C1 segment of cervical spinal cord (tissue), 14 donors: ENCODE measurements at places on chromosomes 5 and 9.
A peak's percentile ranks its signal among the peaks of the same experiment; 100 is the strongest.

GRCh38 chr5:125348221-125348692 lies 601.8 kb upstream of the ZNF608 start:
- no peak for DNase-seq

DNA sequence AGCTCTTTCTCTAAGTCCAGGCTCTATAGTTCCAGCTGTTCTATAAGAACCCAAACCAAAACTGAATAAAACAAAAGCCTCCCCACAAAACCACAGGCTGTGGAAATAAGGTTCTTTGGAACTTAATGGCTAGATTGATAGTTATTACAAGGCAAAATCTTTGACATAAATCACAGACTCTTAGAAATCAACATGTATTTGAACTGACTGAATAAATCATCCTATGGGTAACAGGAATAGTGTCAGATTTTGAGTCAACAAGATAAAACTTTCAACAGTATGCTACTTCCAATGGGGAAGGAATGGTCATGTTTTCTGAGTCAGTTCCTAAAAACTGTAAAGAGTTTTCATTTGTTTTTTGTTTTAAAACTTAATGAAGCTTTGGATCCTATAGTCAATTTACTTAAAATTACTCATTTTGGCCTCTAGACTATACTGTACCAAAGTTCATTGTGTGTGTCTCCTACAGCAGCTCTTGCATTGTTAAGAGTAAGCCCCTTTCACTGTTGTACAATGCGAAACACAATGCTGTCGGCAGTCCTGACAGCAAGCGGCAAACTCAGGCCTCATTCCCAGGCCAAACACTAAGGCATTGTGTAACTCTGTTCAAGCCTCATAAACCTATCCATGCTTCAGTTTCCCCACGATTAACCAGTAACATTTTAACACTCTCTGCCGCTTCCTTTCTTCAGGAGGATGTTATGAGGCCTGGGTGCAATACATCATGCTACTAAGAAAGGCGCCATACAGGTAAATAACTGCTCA lies 134.1 kb downstream of the ARL15 start:
- DNase-seq: no peak

- DNase-seq: no peak
These were observed 72.3 kb downstream of the GCNT1 start for GRCh38 chr9:76531231-76531780.

GRCh38 chr5:56717253-56717987 lies 97.9 kb upstream of the MAP3K1 start:
- no peak for DNase-seq

DNA sequence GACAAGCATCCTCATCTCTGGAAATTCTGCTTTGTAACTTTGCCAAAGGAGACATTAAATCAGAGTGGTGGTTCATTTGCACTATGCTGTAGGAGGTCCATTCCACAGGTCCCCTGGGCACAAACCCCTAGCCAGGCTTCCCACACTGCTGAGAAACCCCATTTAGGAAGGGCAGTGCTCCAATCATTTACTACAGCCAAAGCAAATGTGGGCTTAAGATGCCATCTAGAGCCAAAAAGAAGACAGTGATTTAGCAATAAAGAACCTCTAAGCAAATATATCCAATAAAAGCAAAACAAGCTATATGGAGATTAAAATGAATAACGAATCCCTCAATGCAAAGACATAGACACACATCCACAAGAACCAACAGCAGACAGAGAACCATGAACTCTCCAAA lies 129.0 kb upstream of the ALDH1B1 start:
- DNase-seq: no peak

DNA sequence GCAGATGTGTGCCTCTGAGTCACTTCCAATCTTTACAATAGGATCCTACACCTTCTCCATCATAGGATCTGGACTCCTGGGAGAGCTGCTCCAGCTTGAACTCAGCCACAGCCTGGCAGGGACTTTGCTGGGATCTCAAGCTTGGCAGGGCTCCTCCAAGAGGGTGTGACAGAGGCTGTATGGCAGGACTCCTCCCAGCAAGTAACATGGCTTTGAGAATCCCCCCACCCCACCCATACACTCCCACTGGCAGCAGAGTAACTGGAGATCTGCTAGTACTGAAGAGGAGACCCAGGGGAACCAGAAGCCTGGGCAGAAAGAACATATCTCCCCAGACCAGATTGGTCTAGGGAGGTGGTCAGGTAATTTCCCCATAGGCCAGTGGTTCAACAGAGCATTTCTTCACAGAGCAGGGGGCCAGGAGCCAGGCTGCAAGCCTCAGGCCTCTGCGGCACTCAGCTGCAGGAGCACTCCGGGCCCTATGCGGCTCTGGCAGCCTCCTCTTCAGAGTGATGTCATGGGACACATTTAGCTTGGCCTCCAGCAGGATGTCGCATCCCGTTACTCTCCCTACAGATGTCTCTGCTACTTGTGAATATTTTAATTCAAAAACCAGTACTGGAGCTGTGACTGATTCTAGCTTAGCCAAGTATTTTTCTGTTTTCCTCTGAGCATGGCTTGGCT lies 1.7 kb upstream of the ACSL6 start:
- no peak for DNase-seq

GRCh38 chr5:7374186-7374585 lies 21.8 kb upstream of the ADCY2 start:
- no peak for DNase-seq

- DNase-seq: no peak
These were observed 31.8 kb upstream of the FRRS1L start for GRCh38 chr9:109198736-109199382.

DNA sequence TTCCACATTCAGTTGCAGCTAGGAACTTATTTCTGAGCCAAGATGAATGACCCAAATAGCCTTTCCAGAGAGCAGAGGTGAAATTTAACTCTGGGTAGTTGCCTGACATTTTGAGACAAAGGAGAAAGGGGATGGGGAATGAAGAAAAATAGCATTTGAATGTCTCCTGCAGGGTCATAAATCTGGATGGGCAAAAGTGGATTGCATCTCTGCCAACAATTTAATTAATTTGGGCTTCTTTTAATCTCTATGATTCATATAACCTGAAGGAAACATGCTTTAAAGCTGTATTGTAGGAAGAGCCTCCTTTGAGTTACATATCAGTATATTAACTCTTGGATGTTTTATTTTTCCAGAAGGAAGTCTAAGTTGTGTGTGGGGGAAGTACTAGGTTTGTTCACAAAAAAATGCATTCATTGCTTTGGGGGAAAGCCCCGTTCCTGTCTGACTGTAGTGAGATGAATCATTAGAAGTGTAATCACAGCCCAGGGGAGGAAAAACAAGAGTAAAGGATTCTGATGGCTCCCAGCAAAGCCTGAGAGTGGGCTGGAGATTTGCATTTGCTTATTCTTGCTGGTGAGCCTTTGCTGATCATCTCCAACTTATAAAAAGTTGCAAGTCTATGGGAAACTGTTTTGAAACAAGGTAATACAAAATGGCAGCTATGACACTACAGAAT lies 133.0 kb upstream of the IQGAP2 start:
- DNase-seq: no peak

DNA sequence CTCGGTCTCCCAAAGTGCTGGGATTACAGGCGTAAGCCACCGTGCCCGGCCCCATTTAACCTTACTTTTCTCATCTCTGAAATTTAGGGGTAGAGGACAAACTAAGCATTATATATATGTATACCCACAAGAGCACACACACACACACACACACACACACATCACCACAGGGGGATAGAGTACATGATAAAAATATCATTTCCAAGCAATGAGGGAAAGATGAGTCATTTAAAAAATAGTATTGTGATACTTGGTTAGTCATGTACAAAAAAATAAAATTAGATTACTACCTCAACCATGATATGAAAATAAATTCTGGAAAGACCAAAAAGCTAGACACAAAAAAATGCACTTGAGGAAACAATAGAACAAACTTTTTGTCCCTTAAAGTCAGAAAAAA lies 67.2 kb downstream of the CDH18 start:
- no peak for DNase-seq

DNA sequence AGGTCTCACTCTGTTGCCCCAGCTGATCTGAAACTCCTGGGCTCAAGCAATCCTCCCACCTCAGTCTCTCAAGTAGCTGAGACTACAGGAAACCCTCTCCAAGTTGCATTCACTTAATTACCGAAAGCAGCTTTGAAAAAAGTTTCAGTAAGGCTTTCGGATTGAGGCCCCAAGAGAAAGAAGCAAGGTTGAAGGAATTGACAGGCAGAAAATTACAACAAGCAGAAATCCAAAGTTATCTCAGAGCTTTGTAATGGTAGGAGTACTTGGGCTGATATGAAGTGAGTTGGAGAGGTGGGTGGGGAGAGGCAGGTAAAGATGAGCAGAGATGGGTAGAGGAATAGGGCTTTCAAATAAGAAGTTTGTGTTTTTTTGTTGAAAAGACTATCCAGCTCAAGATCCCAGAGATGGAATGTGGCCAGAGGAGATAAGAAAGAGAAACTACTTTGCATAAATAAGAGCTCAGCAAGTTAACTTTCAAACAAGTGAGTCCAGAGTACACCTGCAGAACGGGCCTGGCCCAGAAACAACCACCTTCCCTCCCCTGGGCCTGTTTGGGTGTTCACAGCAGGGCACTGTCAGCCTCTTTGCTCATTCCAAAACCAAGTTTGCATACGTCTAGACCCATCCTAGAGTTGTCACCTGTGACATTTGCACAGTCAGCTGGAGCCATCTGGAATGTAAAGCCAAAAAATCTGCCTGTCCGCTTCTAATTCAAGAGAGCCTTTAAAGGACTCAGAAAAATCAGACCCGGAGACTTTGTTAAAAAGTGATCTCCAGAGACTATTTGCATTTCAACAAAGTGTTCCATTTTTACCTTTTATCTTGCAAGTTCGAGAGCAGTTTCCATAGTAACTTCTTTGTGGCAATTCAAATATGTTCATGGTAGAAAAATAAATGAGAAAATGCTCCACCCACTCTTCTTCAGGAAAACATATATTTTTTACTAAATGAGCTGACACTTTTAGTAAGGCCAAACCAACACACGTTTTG lies 2.2 kb upstream of the CLINT1 start:
- no peak for DNase-seq

- DNase-seq: peak; percentile 4
These were observed 118.8 kb upstream of the RPS23 start for GRCh38 chr5:82396871-82397514.

DNA sequence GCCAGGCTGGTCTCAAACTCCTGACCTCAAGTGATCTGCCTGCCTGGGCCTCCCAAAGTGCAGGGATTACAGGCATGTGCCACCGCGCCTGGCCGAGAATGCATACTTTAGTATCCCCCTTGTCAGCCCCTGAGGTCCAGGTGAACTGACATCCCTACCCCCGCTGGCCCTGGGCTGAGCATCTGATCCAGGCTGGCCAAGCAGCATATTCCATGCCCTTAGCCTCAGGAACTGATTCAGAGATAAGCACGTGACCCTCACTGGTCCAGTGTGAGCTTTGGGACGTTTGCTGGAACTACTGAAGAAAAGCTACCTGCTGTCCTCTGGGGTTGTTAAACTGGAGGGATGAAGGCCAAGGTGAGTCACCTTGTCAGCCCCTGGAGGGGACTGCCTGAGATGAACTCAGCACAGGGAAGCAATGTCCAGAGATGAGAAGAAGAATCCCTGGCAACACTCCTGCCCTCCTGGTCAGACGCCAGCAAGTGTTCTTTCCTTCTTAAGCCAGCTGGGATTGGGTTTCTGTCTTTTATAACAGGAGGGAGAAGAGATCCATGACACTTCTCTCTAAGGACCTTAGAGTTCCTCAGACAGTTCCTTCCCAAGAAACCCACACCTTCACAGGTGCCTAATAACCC lies 59.1 kb upstream of the FBXW11 start:
- DNase-seq: no peak

DNA sequence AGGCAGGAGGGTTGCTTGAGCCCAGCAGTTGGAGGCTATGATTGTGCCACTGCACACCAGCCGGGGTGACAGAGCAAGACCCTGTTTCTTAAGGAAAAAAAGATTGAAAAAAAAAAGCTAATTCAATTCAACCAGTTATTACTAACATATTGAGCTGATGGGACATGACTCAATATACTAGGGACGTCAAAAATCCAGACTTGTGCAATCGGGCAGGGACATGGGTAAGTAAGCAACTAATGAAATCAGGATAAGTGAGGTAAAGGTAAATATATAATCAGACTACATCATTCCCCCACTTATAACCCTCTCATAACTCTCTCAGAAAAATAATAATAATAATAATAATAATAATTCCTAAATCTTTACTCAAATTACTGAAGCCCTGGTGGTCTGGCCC lies 975 bp upstream of the HAVCR1 start:
- DNase-seq: no peak

GRCh38 chr5:31888564-31888963 lies 249.6 kb downstream of the PDZD2 start:
- DNase-seq: no peak

DNA sequence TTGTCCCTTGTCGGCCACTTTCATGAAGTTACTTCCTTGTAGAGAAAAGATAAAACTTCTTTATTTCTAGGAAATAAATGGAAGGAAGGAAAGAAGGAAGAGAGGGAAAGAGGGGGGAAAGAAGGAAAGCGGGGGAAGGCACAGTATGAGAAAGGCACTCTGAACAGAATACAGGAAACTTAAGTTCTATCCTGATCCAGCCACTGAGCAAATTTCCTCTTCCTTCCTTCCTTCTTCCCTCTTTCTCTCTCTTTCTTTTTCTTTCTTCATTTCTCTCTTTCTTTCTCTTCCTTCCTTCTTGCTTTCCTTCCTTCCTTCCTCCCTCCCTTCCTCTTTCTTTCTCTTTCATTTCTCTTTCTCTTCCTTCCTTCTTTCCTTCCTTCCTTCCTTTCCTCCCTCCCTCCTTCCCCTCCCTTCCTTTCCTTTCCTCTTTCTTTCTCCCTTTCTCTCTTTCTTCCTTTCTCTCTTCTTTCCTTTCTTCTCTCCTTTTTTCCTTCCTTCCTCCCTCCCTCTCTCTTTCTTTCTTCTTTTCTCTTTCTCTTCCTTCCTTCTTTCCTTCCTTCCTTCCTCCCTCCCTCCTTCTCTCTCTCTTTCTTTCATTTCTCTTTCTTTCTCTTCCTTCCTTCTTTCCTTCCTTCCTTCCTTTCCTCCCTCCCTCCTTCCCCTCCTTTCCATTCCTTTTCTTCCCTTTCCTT lies 240.2 kb upstream of the BRINP1 start:
- DNase-seq: no peak

DNA sequence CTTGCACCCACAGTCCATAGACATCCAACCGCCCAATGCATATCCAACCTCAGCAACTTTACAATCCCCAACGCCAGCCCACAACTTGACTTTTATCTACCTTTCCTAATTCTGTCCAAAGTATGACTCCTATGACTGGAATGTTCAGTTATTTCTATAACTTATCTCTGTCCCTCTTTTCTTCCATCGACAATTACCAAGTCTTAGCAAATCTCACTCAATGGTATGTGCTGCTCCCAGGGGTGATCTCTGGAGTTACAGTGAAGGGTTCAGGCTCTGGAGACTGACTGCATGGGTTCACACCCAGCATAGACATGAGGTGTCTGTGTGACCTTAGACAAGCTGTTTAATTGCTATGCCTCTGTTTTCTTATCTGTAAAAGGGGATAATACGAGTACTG lies 106.9 kb downstream of the SPOCK1 start:
- no peak for DNase-seq

- peak; percentile 48 for DNase-seq
These were observed 86.4 kb downstream of the NR3C1 start for GRCh38 chr5:143316844-143317631.
